ENCODE measurements at places on chromosomes 7 and 10.

GRCh38 chr7:129721068-129721467, 109.5 kb downstream of the NRF1 start:
- no peak for DNase-seq

DNA sequence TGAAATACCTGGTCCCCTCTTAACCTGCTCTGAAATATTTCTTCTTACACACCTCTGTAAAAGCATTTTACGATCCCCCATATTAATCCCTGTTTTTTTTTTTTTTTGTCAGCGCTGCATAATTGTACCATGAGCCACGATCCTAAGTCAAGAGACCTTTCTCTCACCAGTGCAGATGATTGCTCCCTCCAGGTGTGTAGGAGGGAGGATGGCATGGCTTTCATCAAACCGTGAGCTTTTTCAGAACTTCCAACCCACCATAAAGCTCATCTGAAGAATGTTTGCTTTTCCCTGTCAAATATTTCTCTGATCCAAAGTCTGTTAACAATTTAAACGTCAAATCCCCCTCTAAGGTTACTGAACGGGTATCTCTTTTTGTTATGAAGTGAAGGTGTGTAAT, 28.2 kb upstream of the SEPHS1 start:
- no peak for DNase-seq

GRCh38 chr7:14714161-14714728, 188.3 kb downstream of the DGKB start:
- DNase-seq = peak; percentile 9

- DNase-seq = no peak
Observed at GRCh38 chr10:97736403-97736901, 476 bp upstream of the ZFYVE27 start.
